ENCODE measurements at places on chromosomes 6 and 20. TPM values are rescaled to one million over a fixed set of nuclear protein-coding genes. Genes with fewer than 3 reads are reported as not detected.

The GLP1R gene
- 4.3 TPM for total RNA-seq

DNA sequence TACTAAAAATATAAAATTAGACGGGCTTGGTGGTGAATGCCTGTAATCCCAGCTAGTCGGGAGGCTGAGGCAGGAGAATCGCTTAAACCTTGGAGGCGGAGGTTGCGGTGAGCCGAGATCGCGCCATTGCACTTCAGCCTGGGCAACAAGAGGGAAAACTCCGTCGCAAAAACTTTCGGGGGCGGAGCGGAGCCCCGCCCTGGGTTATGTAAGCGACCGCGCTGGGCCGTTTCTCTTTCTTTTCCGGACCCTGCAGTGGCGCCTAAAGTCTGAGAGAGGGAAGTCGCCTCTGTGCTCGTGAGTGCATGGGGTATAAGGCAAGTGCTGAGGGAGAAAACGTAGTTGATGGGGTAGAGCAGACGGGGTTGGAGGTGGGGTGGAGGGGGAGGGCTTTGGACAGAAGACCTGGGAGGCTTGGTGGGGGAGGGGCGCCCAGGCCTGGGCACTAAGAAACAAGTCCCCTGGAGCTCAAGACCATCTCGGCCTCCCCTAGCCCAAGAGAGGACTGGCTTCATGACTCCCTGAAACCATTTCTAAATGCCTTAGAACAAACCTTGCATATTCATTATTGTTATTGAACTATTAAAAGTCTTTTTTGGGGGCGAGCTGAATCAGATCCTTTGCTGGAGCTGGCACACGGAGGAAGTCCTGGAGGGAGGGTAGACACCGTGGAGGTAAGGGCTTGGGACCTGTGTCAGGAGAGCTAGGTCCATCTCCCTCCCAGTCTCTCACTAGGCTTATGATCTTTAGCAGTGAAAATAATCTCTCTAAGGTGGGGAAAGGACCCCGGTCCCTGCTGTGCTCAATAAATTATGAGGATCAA is 2.7 kb upstream of the MICA start:
- DNase-seq = peak; percentile 86

DNA sequence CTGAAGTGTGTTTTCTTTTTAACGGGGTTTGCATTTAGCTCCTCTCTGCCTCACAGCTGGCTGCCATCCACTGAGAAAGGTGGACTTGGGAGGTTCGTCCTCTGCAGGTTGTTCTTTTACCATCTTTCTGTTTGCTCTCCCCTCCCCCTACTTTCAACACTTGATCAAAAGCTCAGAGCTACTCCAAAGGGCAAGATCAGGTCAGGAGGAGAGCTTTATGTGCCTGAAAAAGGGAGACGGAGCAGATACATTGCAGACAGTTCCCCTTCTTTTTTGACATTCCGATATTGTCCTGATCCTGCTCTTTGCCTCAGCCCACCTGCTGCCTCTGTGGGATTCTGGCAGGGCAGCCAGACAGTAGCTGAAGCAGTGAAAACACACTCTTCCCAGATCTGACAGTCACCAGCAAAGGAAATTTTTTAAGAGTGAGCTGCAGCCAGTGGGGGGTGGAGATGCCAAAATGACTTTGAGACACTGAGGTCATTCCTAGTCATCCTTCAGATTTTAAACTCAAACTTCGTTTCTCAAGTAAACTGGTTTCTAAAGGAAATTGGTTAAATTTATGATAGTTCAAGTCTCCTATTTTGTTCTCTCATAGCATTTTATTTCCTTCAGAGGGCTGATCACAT is 26.5 kb downstream of the SMLR1 start:
- no peak for DNase-seq

DNA sequence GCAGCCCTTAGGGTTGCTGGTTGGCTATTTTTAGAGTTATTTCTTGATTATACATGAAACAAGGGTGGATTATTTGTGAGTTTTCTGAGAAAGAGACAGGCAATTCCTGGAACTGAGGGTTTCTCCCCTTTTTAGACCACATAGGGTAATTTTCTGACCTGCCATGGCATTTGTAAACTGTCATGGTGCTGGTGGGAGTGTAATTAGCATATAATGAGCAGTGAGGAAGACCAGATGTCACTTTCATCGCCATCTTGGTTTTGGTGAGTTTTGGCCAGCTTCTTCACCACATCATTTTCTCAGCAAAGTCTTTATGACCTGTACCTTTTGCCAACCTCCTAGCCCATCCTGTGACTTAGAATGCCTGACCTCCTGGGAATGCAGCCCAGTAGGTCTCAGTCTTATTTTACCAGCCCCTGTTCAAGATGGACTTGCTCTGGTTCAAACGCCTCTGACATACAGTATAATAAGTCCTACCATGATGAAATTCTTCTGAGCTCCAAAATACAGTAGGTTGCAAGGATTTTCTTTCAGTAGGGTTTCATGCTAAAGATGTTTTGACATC is 117.1 kb downstream of the ISM1 start:
- DNase-seq = no peak

DNA sequence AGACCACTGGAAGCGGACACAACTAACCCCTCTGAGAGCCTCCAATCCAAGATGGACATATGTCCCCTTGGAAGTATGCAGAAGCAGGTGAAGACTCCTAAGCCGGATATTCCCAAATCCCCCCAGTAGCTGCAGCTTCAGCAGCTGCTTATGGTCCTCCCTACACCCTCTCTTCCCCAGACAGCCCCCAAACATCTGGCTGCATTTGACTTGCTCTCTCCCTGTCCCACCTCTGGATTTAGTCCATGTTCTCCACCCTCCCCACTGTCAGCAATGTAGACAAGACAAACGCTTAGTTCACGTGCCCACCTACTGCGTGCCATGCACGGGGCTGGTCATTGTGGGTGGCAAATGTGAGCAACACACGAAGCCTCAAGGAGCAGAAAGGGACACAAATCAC is 4.6 kb upstream of the ADAM33 start:
- no peak for DNase-seq

The TGM3 gene
- not detected for total RNA-seq

GRCh38 chr20:12581644-12582289 is 427.0 kb upstream of the SPTLC3 start:
- no peak for DNase-seq

DNA sequence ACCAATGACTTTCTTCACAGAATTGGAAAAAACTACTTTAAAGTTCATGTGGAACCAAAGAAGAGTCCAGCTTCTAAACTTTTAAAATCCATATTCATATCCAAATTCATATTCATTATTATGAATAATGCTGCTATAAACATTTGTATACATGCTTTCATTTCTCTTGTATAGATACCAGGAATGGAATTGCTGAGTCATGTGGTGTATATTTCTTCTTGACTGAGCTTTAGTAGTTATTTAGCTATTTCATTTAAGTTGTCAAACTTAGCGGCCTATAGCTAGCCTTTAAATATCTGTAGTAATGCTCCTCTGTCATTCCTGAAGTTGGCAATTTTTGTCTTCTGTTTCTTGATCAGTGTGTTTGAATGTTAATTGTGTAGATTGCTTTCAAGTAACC is 19.8 kb upstream of the SMIM28 start:
- DNase-seq = no peak

DNA sequence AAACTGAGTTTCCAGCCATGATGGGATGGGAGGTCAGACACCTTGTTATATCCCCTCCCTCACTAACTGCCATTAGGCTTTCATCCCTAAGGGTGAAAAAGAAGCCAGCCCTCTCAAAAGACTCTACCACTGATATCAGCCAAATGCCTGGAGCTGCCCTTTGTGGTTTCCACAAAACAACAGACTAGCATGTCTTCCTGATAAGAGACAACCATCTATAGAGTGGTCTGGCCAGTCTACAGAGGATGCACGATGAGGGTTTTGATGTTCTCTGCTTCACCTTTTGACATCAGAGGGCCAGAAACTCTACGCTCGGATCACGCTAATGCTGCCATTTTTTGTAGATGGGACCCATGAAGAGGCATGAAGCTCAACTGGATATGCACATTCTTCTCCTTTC is 61.7 kb upstream of the ARHGAP18 start:
- no peak for DNase-seq

DNA sequence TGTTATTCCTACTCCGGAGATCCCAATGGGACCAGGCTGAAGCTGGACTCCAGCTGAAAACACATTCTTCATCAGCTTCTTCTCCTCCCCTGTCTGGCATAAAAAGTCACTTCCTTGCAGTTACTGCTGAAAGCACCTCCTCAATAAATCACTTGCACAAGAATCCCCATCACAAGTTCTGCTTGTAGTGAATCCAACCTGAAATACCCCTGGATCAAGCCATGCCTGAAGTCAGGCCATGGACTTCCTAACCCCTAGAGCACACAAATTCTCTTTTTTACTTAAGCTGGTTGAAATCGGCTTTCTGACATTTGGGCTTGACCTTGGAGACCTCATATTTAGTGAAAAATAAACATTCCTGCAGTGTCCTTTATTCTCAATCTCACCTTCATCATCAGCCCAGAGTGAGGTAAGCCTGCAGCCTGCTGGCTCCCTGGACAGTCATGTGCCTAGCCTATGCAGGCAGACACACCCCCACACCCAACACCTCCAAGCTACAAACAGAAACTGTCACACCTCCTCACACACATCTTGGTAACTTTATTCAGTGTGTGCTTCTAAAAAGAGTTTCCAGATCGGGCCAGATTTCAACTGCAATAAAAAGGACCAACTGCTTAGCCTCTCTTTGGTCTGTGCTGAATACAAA is 51.5 kb upstream of the PTPRT start:
- no peak for DNase-seq

DNA sequence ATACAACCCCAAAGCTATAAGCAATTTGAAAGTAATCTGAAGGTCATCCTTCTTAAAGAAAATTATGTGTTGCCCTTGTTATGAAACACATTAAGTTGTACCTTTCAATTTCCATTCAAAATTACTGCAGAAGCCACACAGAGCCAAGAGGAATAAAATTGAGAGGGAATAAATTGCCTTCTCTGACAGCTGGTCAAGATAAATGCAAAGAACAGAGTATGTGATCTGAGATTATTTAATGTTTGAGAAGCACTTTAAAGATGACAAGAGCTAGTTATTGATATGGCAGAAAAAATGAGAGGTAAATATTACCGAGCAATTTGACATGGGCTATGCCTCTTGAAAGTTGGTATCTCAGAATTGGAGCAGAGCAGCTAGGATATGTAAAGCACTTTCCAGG is 61.6 kb downstream of the TRDN start:
- no peak for DNase-seq

- no peak for DNase-seq
Measured at GRCh38 chr6:25950297-25950696, 12.3 kb upstream of the TRIM38 start.

- no peak for DNase-seq
Measured at GRCh38 chr20:17557675-17558006, 12.2 kb upstream of the DSTN start.

GRCh38 chr20:50523552-50524167 is 13.5 kb downstream of the PTPN1 start:
- no peak for DNase-seq

GRCh38 chr6:35686873-35687555 is 1.7 kb downstream of the FKBP5 start:
- DNase-seq = no peak

The BLCAP gene
- total RNA-seq = 99.8 TPM

- DNase-seq = no peak
Measured at GRCh38 chr6:25010176-25010575, 74.4 kb upstream of the RIPOR2 start.

GRCh38 chr6:4924661-4925271 is 79.1 kb downstream of the RPP40 start:
- no peak for DNase-seq

The LCA5 gene
- 2.2 TPM for total RNA-seq

DNA sequence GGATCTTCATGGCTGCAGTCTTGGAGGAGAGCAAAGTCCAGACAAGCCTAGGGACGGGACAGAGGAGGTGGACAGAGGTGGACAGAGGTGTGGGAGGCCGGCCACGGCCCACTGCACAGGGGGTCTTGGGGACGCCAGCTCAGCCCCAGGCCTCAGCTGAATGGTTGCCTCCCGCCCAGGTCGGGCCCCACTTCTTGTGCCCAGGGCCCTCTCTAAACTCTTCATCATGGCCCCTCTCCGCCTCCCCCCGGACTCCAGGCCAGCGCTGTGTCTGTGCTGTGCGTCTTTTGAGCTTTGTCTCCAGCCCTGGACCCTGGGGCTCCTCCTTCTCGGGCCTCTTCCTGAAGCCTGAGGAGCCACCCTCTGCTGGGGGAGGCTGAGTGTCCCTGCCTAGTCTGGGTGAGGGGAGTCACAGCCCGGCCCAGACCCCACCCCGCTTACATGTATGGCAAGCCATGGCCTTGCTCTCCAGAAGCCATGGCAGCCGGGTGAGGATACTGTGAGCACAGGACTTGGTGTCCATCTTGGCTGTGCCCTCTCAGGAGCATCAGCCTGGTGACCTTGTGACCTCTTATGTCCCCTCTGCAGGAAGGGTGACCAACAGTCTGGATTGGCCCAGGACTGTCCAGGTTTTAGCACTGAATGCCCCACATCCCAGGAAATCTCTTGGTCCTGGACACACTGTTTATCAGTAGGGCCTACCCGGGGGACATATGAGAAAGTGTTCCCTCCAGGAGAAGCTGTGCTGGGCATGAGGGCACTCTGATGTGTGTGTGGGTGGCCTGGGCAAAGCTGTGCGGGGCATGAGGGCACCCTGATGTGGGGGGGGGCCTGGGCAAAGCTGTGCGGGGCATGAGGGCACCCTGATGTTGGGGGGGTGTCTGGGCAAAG is 9.4 kb upstream of the NPBWR2 start:
- DNase-seq = peak; percentile 15

DNA sequence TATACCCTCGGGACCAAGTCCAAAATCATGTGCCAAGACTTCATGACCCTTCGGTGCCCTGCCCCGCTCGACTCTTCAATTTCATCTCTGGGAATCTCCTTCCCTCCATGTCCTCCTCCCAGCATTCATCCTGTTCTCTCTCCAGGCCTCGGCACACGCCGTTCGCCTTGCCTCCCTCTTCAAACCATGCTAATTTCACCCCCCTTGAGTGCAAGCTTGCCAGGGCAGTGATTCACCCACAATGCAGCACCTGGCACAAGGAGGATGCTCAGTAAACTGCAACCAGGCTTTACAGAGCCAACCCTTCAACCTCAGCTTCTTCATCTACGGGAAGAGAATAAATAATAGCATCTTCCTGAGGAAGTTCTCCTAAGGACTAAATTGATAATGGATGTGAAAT is 4.1 kb downstream of the KCNS1 start:
- DNase-seq = no peak

DNA sequence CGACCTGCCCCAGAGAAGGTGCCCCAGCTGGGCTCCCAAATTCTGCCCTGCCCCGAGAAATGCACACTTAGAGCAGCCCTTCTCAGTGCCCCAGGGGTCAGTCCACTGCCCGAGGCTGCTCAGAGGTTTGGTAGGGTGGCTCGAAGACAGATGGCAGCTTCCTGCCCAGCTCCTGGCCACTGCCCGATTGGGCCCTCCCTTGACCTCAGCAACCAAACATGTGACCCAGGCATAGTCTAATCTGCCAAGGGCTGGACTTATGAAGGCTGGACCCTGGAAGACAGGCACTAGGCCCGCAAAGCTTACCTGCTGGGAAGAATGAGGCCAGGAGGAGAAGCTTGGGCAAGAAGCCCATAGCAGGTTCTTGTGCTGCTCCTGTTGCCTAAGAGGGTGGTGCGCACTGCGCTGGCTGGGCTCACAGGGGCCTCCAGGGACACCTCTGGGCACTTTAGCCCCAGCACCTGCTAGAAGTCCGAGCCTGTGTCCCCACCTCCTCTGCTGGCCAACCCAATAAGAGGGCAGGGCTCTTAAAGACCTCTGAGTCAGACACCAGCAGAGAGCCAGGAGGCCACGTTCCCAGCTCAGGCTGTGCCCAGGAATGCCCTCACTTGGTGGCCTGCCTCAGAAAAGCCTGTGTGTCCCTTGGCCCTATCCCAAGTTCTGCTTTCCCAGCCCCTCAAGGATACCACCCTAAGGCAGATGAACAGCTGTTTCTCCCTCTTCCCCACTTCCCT is 5.5 kb downstream of the SIGLEC1 start:
- no peak for DNase-seq

The MAD2L1BP gene
- 21.4 TPM for total RNA-seq

The DNAH8 gene
- not detected for total RNA-seq

The C20orf141 gene
- total RNA-seq = not detected

The C20orf202 gene
- total RNA-seq = not detected
